AG10803 (cell line): ENCODE measurements at places on chromosomes 13 and 19.

DNA sequence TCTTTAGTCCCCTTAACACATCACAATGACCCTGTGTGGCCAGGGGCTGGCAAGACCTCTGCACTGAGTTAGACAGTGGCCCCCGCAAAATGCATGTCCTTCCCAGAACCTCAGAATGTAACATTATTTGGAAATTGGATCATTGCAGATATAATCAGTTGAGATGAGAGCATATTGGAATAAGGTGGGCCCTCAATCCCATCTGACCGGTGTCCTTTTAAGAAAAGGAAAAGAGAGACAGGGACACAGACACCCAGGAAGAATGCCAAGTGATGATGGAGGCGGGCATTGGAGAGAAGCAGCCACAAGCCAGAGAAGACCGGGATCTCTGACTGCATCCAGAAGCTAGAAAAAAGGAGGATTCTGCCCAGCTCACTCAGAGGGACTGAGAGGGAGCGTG is 1.8 kb downstream of the FAM187B start:
- no peak for DNase-seq

DNA sequence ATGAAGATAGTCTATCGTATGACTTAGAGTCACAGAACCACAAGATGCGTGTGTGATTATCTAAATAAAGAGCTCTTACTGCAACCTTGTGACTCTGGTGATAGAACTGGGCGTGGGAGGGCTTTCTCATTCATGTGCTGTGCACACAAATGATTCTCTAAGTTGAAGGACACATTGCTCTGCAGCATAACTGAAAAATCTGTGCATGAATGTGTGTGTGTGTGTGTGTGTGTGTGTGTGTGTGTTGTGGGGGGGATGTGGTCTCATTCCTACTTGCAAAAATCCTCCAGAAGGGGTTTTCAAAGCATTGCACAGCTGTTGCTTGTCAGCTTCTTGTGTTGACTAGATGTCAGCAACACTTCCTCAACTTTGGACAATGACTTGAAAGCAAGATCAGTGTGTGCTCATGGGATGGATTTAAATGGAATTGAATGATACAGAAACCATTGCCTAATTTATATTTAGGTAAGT is 22.4 kb downstream of the LRCH1 start:
- peak; percentile 25 for DNase-seq

DNA sequence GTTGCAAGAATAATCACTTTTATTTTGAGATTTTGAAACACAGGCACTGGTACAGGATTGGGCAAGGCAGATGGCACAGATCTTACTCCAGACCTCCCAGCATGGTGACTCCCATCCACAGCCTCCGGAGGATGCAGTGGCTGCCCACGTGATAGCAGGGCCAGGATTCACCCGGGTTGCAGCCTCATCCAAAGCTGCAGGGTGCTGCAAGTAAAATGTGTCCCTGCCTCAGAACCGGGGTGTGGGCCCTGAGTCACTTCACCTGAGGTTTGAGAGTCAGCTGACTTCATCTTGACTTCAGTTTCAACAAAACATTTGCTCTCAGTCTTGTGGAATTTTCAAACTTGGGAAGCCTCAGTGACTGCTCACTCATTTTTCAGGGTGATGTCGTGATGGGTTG is 201.9 kb downstream of the FGF9 start:
- DNase-seq: no peak

DNA sequence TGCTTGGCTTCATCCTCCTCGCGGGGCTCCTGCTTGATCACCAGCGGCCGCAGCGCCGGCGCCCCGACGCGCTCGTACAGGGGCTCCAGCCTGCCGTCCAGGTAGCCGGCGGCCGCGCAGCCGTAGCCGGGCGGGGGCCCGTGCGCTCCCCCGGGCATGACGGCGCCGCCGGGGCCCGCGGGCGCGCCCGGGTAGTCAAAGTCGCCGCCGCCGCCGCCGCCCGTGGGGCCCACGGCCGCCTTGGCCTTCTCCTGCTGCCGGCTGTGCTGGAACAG is 497 bp downstream of the CEBPA start:
- DNase-seq: no peak

- no peak for DNase-seq
Measured at GRCh38 chr19:35642312-35642711, 767 bp downstream of the ETV2 start.

DNA sequence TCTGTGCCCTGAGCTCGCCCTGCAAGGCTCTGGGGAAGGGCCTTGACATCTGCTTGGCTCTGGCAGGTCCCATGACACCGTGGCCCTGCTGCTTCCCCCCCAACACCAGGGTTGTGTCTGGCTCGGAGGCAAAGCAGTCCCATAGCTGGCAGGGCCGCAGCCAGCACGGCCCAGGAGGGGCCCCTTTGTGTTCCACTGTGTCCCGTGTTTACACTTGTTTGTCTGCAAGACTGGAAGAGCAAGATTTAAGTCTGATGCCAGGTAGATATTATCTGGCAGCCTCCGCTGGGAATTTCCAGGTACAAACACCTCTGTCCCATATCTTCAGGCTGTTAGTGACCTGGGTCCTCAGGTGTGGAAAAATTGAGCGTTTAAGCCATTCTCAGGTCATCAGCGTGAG is 44.3 kb downstream of the MCF2L start:
- DNase-seq: no peak

GRCh38 chr13:90485436-90485835 is 862.1 kb upstream of the MIR17HG start:
- DNase-seq: peak; percentile 92

DNA sequence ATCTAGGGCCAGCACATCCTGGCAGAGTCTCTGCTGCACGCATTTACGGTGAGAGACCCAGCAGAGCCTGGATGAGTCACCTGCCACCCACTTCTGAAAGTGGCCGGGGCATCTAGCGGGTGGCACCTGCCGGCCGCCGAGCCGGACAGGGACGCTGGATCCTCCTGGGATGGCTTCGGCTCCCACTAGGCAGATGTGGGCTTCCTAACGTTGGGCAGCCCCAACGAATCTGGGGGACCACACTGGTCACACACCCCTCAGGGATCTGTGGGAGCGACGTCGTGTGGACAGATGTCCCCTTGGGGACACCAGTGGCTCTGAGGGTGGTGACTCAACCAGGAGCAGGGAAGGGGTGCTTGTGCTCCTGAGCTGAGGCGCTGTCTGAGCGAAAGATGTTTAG is 32.2 kb downstream of the TMEM255B start:
- no peak for DNase-seq

- DNase-seq: peak; percentile 20
Measured at GRCh38 chr13:112968910-112969691, at the start of gene MCF2L. Gene MCF2L, plus strand, starts transcription at chr13:112969214. Its CDS starts 166 bp downstream, at chr13:112969380.

- no peak for DNase-seq
Measured at GRCh38 chr19:8703223-8703622, 4.6 kb upstream of the ACTL9 start.

- no peak for DNase-seq
Measured at GRCh38 chr19:53519446-53519845, 18.5 kb upstream of the ZNF331 start.

- peak; percentile 2 for DNase-seq
Measured at GRCh38 chr13:36986462-36987240, 12.5 kb downstream of the ALG5 start.

GRCh38 chr13:59728896-59729545 is 434.7 kb downstream of the DIAPH3 start:
- no peak for DNase-seq

DNA sequence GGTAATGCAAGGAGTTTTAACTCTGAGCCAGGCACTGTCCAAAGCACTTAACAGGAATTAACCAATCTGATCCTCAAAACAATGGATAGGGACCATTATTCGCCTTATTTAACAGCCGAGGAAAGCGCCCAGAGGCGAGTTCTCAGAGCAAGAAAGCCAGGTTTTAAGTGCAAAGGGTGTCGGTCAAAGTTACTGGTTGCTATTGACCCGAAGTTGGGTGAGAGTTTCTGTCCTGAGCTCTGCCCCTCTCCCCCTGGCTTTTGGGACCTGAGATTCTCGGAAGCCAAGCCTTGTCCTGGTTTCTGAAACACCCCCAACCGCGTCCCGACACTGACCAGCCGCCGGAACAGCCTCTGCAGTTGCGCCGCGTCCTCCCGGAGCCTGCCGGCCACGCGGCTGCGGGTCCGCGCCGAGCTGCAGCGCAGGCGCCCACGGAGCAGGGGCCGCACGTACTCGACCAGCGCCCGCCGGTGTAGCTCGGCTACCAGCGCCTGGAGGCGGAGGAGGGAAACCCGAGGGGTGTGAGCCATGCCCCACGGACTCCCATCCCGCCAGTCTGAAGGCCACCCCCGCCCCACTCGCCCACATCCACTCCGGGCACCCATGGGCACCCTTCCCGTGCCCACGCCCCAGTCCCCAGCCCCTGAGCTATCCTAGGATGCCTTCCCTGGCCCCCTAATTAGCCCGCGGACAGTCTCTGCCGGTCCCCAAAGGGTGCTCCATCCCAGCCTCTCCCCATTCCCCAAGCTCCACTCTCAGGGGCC is 27.8 kb downstream of the EXOC3L2 start:
- DNase-seq: no peak

DNA sequence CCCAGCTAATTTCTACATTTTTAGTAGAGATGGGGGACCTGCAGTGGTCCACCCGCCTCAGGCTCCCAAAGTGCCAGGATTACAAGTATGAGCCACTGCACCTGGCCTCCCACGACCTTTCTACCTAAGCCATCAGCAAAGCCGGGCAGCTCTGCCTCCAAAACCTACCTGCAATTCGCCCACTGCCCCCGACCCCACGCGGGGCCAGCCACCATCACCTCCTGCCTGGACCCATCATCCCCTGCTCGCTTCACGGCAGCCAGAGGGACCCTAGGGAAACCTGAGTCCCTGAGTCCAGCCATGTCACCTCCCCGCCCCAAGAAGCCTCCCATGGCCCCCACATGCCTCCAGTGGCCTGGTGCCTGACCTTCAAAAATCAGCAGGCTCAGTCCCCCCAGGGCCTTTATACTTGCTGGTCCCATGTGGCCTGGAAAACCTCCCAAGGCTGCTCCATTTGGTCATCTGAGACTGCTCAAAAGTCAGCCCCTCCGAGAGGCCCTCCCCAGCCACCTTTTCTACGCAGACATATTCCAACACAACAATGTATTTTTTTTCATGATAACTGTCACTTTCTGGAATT is 12.1 kb downstream of the ERCC2 start:
- no peak for DNase-seq

DNA sequence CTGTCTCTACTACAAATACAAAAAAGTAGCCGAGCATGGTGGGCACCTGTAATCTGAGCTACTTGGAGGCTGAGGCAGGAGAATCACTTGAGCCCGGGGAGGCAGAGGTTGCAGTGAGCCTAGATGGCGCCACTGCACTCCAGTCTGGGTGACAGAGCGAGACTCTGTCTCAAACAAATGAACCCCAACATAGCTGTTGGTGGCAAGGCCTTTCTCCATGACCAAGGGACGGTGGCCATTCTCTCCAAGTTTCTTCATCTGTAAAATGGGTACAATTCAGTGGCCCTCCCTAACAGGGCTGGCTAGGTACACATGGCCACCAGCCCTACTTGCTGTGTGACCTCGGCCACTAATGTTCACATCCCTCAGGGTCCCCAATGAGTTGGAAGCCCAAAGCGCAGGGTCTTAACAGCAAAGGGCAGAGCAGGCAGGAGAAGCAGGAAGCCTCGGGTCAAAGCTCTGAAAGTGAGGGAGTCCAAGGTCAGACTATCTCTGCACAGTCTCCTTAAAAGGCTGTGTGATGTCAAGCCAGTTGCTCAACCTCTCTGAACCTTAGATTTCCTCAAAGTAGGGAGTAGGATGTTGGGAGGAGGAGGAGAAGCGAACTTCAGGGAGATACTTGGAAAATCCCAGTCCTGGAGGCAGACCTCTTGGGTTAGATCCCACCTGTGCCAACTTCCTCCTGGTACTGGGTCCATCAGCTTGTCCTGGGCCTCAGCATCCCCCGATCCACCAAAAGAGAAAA is 2.7 kb downstream of the JUND start:
- no peak for DNase-seq

DNA sequence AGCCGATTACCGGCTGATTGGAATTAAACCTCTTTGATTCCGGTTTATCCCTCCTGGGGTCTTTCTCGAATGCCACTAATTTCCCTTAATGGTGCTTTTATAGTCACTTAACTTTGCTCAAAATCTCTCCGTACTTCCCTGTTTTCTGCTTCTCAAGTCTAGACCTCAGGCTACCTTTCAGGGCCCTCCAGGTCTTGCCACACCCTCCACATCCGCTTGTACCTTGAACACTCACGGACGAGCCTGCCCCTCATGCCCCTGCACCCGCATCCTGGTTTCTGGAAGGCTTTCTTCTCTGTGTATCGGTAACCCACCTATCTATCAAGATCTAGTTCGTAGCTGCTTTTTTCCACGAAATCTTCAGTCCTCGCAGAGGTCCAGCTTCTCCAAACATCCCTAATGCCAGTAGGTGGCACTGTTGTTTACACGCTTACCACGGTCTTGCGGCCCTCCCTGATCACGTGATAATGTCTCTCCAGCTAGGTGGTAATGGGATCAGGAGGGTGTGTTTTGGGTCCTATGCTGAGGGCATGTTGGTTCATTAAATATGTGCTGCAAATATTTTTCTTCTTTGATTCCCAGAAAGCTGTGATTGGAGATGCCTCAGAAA is 13.8 kb downstream of the ATP12A start:
- peak; percentile 31 for DNase-seq

DNA sequence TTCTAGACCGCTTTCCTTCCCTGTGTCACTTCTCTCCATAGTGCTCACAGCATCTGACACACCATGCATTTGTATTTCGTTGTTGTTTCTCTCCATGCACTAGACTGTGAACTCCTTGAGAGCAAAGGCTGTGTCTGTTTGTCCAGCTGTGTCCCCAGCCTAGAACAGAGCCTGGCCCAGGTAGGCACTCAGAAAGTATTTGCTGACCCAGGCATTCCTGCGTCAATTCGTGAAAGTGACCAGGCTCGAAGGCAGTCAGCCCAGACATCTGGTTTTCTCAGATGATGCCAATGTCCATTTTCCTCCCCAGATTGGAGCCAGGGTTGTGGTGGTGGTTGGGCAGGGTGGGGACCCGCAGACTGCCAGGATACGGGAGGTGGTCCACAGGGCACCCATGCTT is 164.8 kb downstream of the ZNF536 start:
- DNase-seq: no peak

- DNase-seq: no peak
Measured at GRCh38 chr19:20667281-20667680, 5.9 kb upstream of the ZNF626 start.

DNA sequence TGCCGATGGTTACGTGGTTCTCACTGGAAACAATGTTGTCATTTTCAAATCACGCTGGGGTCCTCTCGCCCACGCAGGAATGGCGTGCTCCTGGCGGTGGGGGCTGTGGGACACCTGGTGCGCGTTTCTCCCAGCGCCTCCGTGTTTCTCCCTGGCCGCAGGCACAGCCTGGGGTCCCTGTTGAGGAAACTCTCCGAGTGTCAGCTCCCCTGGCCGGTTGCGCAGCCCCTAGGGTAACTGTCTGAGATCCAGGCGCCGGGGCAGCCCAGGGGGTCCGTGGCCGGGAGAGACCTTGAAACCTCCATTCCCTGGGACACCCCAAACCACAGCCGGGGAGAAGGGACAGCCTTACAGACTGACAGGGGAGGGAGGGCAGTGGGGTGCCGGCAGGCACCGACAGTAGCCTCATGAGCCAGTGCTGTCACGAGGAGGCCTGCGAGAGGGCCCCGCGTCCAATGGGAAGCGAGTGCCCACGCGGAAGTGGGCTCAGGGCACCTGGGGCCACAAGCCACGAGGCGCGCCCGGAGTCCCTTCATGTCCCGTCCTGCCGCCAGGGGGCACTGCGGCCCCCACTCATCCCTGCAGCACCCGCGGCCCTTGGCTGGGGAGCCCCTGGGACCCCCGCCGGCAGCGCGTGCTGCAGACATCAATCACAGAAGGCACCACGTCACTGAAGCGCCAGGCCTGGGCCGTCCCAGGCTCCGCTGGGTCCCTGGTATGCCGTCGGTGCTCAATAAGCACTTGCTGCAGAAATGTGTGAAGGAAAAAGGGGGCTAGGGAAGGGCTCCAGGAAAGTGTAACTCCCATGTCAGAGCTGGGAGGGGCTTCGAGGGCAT is 9.5 kb downstream of the ADAMTSL5 start:
- peak; percentile 25 for DNase-seq

- no peak for DNase-seq
Measured at GRCh38 chr13:45886466-45886865, 34.9 kb upstream of the SIAH3 start.
